Memory B cell (primary cell): ENCODE measurements at places on chromosomes 12 and 14.

- no peak for DNase-seq
- H3K4me3 ChIP-seq, result no peak overlapping the region
- H3K27me3 ChIP-seq, result no peaks in the 10 kb centered on the region
- no peaks in the 10 kb centered on the region for H3K4me1 ChIP-seq
Observed at GRCh38 chr12:80924437-80924836, 13.3 kb downstream of the LIN7A start.

- H3K27me3 ChIP-seq, result peaks cover 9% of the 10 kb centered on the region
- H3K36me3 ChIP-seq, result no peaks in the 10 kb centered on the region
- no peak for DNase-seq
- H3K4me3 ChIP-seq, result no peak overlapping the region
- no peak overlapping the region for H3K27ac ChIP-seq
Observed at GRCh38 chr14:103109535-103110441, 13.5 kb upstream of the TNFAIP2 start.

DNA sequence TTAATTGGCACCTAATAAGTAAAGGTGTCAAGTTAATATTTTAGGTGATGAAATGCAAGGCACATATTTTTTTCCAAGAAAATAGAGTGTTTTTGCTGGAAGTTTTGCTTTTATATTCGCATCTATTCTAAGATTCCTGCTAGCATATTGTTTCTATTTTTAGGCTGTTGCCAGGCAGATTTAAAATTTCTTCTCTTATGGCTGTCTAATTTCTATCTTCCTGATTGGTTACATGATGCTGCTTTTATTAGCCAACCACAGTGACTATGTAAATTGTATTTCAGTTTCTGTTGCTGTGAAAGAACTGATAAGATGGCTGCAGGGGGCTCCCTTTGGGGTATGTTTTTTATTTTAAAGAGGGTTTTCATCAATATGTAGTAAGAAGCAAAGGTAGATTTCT lies 42.7 kb downstream of the ATF7IP start:
- peaks cover 12% of the 10 kb centered on the region for H3K4me1 ChIP-seq
- no peak overlapping the region for H3K4me3 ChIP-seq
- H3K27me3 ChIP-seq, result no peaks in the 10 kb centered on the region
- DNase-seq, result no peak
- H3K27ac ChIP-seq, result peak overlapping the region; percentile 75
- H3K36me3 ChIP-seq, result peaks cover 20% of the 10 kb centered on the region

GRCh38 chr12:131949431-131950181 lies at the start of gene EP400:
EP400 (plus strand) TSS chr12:131949942; CDS start chr12:131960620, 10,678 bp downstream.
- DNase-seq, result peak; percentile 84
- H3K36me3 ChIP-seq, result peaks cover 4% of the 10 kb centered on the region
- peaks cover 17% of the 10 kb centered on the region for H3K4me1 ChIP-seq
- H3K27ac ChIP-seq, result peak within 1 kb of the TSS; percentile 68
- H3K27me3 ChIP-seq, result no peaks in the 10 kb centered on the region

DNA sequence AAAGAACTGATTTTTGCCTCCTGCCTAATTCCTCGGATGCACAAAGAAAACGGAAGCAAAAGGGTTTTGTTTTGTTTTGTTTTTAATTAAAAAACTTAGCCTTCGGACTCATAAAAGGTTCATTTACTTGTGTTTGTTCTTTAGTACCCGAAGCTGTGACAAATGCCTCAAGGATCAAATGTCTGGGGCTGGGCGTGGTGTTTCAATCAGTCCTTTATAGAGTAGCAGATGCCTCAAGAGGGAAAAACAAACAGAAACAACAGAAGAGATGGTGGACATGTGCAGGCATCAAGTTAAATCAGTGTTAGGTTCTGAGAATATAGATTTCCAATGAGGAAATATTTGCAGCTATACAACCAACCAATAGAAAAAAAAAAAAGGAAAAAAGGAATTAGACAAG lies 1.6 kb upstream of the WIF1 start:
- H3K36me3 ChIP-seq, result no peaks in the 10 kb centered on the region
- no peaks in the 10 kb centered on the region for H3K4me1 ChIP-seq
- no peak overlapping the region for H3K4me3 ChIP-seq
- DNase-seq, result no peak

GRCh38 chr12:53454707-53455106 lies 2.8 kb downstream of the PCBP2 start:
- peaks cover 16% of the 10 kb centered on the region for H3K36me3 ChIP-seq
- no peaks in the 10 kb centered on the region for H3K27me3 ChIP-seq
- DNase-seq, result no peak
- H3K4me3 ChIP-seq, result no peak overlapping the region

- DNase-seq, result no peak
- H3K27me3 ChIP-seq, result peaks cover 4% of the 10 kb centered on the region
- H3K4me1 ChIP-seq, result no peaks in the 10 kb centered on the region
Observed at GRCh38 chr12:15393995-15394394, 71.7 kb downstream of the PTPRO start.

GRCh38 chr14:100025111-100025510 lies 40.1 kb upstream of the EVL start:
- DNase-seq, result no peak
- peaks cover 3% of the 10 kb centered on the region for H3K4me1 ChIP-seq
- no peaks in the 10 kb centered on the region for H3K36me3 ChIP-seq
- peaks cover 14% of the 10 kb centered on the region for H3K27me3 ChIP-seq
- no peak overlapping the region for H3K27ac ChIP-seq

DNA sequence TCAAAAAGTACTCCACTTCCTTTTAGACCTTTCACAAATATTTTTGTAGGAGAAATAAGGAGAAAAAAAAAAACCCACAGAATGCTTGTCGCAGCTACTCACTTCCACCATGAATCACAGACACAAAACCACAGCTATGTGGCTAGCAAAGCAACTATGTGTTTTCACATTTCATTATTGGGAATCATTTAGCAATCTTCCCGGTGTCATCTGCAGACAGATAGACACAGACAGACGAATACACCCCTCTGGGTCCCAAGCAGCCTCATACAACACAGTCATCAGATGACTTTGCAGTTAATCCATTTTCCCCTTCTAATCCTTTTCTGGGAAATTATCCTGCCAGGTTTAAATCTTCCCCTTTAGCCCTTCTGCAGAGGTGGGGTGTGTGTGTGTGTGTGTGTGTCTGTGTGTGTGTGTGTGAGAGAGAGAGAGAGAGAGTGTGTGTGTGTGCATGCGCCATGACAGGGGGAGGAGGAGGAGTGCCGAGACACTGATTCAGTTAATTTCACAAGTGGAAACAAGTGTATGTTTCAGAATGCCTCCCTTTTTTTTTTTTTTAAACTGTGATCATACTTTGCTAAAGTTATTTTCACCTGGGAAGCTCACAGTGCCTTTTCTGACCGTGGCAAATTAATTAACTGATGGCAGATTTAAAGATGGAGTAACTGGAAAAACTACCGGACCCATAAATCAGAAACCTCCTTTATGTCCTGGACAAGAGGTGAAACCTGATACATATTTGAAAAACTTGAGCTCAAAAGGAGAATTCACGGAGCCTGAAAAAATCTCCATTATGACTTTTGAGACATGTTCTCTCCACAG lies 39.9 kb downstream of the LTBP2 start:
- peaks cover 8% of the 10 kb centered on the region for H3K4me1 ChIP-seq
- DNase-seq, result no peak
- no peaks in the 10 kb centered on the region for H3K36me3 ChIP-seq
- no peak overlapping the region for H3K4me3 ChIP-seq
- H3K27me3 ChIP-seq, result peaks cover 16% of the 10 kb centered on the region

DNA sequence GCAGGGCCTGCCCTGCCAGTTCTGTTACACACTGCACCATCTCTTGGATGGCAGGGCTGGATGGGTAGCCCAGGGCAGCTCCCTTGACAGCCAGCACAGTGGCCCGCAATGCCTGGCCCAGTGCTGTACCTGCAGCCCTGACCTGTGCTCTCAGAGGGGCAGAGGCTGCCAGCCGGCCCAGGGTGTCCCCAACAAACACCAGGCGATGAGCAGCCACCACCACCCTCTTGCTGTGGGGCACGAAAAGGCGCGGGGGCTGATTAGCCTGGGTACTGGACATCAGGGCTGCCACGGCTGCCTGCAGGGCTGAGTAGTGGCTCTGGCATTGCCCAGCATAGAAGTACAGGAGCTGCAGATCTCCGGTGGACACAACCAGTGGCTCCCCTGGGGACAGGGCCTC lies 4.6 kb upstream of the SLC22A17 start:
- H3K4me3 ChIP-seq, result no peak overlapping the region
- DNase-seq, result no peak
- H3K4me1 ChIP-seq, result peaks cover 4% of the 10 kb centered on the region

DNA sequence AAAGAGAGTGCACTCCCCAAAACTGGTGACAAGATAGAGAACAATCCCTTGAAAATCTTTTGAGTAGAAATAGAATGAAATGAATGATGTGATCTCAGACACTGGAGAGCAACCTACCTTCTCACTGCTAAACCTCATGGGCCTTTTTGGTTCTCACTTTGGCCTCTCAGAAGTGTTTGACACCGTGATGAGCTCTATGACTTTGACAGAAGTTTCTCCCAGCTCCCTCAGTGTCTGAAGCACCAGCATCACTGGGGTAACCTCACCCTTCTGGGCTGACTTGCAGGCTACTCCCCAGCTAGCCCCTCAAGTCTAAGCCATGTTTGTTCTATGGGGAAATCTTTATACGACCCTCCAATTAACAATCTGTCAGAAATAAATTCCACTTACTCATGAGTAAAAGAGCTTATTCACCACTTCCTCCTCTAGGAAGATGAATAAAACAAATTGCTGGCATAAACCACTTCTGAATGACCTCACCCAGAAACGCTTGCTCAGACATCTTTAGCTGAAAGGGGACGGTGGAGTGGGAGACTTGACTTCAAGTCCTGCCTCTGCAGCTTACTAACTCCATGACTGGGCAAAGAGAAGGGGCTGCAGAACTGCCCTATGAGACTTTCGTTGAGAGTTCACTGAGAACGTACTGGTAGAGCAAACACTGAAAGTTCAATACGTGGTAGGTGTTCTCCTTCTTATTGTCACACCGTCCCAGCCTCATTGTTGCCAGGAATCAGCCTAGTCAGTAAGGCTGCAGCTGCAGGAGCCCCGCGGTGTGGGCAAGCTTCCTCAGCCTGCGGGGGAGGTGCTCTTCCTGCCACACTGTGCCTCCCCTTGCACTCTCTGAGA lies 46.5 kb downstream of the ST8SIA1 start:
- no peak overlapping the region for H3K4me3 ChIP-seq
- H3K27ac ChIP-seq, result no peak overlapping the region
- H3K36me3 ChIP-seq, result no peaks in the 10 kb centered on the region
- peaks cover 5% of the 10 kb centered on the region for H3K27me3 ChIP-seq

DNA sequence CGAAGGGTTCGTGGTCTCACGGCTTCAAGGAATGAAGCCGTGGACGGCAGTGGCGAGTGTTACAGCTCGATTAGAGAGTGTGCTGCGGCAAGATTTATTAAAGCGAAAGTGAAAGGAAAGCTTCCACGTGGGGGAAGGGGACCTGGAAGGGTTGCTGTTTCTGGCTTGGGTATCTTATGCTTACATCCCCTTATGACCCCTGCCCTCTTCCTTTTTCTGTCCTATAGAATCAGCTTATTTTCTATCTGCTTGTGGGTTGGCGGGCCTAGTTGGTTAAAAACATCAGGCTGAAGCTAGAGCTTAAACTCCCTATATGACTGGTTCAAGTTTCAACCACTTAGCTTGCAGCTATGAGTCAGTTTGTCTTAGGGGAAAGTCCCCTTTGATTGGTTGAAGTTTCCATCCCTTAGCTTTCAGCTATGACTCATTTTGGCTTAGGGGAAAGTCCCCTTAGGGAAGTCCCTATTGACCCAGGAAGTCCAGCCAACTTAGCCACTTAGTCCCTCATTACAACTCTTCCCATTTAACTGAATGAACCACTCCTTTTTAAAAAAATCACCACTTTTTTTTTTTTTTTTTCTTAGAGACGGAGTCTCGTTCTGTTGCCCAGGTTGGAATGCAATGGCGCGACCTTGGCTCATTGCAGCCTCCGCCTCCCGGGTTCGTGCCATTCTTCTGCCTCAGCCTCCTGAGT lies 1494.7 kb upstream of the TMEM132C start:
- peaks cover 9% of the 10 kb centered on the region for H3K36me3 ChIP-seq
- H3K27me3 ChIP-seq, result no peaks in the 10 kb centered on the region
- peaks cover 16% of the 10 kb centered on the region for H3K4me1 ChIP-seq
- H3K4me3 ChIP-seq, result peak overlapping the region; percentile 98

- no peaks in the 10 kb centered on the region for H3K27me3 ChIP-seq
- peak overlapping the region; percentile 83 for H3K4me3 ChIP-seq
- H3K27ac ChIP-seq, result peak overlapping the region; percentile 87
- no peaks in the 10 kb centered on the region for H3K36me3 ChIP-seq
- peak; percentile 44 for DNase-seq
Observed at GRCh38 chr14:20427231-20428009, 8.5 kb downstream of the KLHL33 start.

GRCh38 chr14:95290871-95291431 lies 28.8 kb downstream of the CLMN start:
- no peak for DNase-seq
- H3K27ac ChIP-seq, result no peak overlapping the region
- H3K4me3 ChIP-seq, result no peak overlapping the region
- H3K4me1 ChIP-seq, result peaks cover 45% of the 10 kb centered on the region
- H3K27me3 ChIP-seq, result peaks cover 1% of the 10 kb centered on the region

- no peak for DNase-seq
- H3K4me3 ChIP-seq, result no peak overlapping the region
- H3K27ac ChIP-seq, result no peak overlapping the region
- peaks cover 57% of the 10 kb centered on the region for H3K4me1 ChIP-seq
Observed at GRCh38 chr14:91405241-91405721, 12.3 kb downstream of the CCDC88C start.

DNA sequence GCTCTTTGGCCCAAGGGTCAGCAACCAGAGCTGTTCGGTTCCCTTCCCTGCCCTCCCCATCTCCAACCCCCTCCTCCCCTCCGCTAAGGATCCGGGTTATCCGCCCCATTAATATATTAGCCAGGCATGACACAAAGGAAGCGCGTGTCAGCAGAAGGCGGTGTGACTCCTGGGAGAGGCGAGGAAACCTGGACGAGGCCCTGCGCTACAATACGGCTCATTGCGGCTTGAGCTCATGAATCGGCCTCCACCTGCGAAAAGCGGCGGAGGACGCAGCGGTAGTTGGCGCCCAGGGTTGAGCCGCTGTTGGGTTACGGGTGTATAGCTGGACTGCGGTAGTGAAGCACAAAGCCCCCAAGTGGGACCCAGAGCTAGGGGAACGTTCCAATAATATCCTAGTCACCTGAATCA lies 9.9 kb downstream of the FOXA1 start:
- H3K4me3 ChIP-seq, result no peak overlapping the region
- H3K27ac ChIP-seq, result no peak overlapping the region
- no peaks in the 10 kb centered on the region for H3K4me1 ChIP-seq
- DNase-seq, result no peak
- H3K36me3 ChIP-seq, result no peaks in the 10 kb centered on the region
- peaks cover 8% of the 10 kb centered on the region for H3K27me3 ChIP-seq

DNA sequence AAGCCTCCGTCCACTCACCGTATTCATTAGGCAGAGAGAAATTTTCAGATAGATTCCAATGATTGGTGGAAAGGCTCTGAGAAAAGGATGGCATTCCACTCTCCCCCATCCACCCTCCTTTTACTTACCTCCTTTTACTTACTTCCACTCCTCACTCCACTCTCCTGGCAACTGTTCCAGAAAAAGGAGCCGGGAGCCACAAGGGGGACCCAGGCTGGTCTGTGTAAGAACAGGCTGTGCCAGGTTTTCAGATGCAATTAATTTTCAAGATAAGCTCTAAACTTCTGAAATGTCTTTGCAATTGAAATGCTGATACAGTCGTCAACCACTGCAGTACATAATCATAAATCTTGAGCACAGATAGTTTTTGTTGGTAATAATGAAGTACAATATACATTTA lies 248.8 kb downstream of the ANO6 start:
- H3K4me1 ChIP-seq, result no peaks in the 10 kb centered on the region
- no peak for DNase-seq
- no peak overlapping the region for H3K27ac ChIP-seq
- peaks cover 11% of the 10 kb centered on the region for H3K27me3 ChIP-seq
